ENCODE measurements at places on chromosomes 2 and 18.

- no peak for DNase-seq
Measured at GRCh38 chr2:88018909-88019308, 2.6 kb upstream of the RNU2-63P start.

DNA sequence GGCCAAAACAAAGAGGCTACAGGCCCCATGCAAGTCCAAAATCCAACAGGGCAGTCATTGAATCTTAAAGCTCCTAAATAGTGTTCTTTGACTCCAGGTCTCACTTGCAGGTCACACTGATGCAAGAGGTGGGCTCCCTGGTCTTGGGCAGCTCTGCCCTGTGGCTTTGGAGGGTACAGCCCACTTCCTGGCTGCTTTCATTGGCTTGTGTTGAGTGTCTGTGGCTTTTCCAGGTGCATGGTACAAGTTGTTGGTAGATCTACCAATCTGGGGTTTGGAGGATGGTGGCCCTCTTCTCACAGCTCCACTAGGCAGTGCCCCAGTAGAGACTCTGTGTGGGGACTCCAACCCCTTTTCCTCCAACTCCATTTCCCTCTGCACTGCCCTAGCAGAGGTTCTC, 115.8 kb upstream of the ALKAL2 start:
- DNase-seq: no peak

GRCh38 chr18:23227726-23228070, 92.4 kb downstream of the CABLES1 start:
- DNase-seq: no peak

DNA sequence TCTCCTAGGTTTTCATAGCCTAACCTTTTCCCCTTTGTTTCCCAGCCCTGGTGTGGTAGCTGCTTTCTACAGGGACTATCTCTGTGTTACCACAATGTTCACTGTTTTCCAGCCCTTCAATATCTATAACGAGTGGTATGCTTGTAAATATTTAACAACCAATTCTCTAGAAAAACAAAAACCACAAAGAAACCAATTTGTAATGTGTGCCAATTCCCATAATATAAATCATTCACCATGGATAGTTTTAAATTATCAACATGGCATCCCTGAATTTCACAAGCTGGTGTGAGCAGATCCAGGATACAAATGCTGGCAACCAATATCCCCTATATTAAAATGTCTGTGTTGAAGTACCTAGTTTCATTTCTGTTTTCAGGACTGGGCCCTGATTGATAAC, 207.5 kb upstream of the FBXO11 start:
- DNase-seq: no peak

DNA sequence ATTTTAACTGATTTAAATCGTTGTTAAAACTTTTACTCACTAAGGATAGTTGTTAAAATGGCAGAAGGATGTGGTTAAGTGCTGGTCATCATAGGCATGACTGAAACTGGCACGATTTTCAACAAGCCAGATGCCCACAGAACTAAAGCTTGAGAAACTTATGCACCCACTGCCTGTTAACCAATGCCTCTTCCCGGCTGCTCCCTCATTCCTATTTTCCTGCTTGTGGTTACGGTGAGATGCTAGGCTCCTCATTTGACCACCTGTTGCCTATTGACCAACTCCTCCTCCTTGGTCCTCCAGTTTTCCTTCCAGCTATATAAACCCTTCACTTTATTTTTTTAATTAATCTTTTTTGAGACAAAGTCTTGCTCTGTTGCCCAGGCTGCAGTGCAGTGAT, 238.7 kb downstream of the TFCP2L1 start:
- no peak for DNase-seq

DNA sequence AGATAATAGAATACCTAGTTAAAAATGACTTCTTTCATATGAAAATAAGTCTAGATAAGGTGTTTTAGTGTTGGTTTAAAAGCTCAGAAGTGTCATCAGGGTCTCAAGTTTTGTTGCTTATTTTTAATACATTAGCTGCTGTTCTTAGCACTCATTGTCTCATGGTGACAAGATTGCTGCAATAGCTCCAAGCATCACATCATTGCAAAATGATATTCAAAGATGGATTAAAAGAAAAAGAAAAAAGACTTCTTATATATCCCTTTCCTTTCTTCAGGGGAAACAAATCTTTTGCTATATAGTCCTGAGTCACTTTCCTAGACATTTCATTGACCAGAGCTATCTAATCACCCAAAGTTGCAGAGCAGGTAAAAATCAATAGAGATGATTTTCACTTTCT, 386.1 kb downstream of the ARHGAP15 start:
- DNase-seq: no peak

GRCh38 chr2:76270096-76270710, 559.5 kb upstream of the GCFC2 start:
- DNase-seq: no peak

DNA sequence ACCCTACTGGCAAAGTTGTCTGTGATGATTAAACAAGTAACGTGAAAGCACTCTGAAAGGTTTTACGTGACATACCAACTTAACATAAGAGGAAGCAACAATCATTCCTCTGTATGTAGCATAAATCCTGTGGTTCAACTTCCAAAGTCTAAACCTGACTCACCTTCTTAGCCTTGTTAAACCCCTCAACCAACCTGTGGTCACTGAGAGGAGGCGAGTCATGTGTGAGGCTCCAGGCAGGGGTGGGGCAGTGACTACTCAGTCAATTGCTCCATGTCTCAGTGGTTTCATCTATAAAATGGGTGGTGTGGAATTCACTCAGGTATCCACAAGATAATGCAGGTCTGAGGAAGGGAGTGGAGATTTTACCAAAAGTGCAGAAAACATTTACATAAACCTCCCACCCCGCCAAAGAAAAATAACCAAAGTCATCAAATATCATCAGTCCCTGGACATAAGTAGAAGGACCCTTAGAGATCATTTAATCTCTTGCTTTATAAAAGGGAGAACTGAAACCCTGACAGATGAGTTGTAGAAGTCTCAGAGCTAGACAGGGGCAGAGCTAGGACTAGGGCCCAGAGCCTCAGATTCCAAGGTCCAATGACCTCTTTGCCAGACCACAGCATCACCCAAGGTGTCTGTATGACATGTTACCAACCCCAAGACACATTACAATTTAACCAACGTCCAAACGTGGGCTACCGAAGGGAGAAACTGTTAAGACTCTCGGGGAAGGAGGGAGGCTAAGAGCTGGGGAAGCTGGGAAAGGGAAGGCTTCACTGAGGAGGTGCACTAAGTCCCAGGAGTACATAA, 3.7 kb upstream of the PCBP1 start:
- no peak for DNase-seq

- no peak for DNase-seq
Measured at GRCh38 chr18:32208023-32208422, 18.2 kb downstream of the MEP1B start.

GRCh38 chr18:3911413-3911812, 461.4 kb downstream of the TGIF1 start:
- DNase-seq: no peak

- DNase-seq: no peak
Measured at GRCh38 chr2:160353166-160353565, 140.4 kb downstream of the RBMS1 start.

DNA sequence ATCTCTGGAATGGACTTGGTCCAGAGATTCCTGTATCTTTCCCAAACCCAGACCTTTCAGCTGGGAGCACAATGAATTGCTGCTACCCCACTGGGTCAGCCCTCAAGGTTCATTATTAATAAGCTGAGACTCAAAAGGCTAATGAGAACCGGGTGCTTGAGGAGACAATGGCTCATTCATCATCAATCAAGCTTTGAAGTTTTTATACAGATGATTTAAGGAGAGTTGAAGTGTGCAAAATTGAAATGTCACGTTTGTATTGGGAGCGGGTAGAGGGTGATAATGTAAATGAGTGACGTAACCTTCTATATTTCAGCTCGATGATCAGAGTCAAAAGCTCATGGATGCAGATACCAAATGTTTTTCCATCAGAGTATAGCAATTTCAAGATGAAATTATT, 744.9 kb downstream of the ERBB4 start:
- no peak for DNase-seq

- DNase-seq: no peak
Measured at GRCh38 chr18:59768409-59768808, 71.2 kb upstream of the CCBE1 start.

DNA sequence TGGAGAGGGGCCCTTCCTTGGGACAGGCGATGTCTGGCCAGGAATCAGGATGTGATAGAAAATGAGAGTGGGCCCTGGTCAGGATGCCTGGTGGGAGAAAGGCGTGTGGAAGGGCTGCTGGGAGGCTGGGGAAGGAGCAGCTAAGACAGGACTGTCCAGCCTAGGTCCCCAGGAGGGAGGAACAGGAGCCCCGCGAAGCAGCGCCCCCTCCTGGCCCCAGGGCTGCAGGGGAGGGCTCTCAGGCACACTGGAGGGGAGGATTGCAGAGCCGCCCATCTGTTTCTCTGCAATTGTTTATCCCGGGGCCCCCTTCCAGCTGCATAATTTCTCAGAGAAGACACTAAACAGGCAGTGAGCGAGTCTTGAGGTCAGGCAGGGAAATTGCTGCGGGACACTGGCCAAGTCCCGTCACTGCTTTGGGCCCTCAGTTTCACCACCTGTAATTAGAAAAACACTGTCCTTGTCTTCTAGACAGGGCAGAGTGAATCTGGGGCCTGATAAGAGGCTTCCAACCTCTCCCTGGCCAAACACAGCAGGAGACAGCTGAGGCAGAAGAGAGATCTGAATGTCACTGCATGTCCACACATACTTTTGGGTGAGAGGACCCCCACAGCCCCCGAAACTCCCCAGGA, 3.9 kb upstream of the NPPC start:
- no peak for DNase-seq

DNA sequence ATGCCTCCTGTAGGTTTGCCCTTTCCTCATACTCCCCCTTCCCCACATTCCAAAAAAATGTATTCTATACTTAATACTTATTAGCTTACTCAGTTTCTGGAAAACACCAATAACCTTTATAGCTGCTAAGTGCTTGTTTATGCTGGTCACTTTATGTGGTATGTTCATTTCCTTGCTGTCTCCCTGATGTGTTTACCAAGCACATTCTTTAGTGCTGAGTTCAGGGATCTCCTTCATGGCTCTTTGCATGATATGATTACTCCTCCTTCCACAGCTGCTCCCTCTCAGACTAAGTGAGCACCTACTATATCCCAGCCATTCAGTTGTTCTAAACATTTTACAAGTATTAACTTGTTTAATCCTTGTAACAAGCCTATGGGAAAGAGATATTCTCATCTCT, 698.3 kb upstream of the FANCL start:
- DNase-seq: no peak

GRCh38 chr2:180655842-180656454, 324.5 kb upstream of the UBE2E3 start:
- DNase-seq: no peak

DNA sequence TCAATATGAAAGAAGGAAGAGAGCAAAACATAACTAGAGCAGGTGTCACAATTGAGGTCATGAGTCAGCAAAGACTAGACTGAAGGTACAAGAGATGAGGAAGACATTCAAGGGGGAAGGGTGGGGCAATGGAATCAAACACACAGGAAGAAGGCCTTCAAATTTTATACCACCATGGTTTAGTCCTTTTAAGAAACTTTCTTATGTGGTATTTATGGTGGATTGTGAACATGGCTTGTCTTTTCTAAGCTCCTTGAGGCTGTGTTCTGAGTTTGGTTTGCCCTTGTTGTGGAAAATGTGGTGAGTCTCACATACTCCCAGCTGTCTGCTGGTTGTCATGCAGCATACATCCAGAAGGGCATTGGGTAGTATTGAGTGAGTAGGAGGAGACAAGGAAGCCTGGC, 62.1 kb downstream of the NABP1 start:
- no peak for DNase-seq

DNA sequence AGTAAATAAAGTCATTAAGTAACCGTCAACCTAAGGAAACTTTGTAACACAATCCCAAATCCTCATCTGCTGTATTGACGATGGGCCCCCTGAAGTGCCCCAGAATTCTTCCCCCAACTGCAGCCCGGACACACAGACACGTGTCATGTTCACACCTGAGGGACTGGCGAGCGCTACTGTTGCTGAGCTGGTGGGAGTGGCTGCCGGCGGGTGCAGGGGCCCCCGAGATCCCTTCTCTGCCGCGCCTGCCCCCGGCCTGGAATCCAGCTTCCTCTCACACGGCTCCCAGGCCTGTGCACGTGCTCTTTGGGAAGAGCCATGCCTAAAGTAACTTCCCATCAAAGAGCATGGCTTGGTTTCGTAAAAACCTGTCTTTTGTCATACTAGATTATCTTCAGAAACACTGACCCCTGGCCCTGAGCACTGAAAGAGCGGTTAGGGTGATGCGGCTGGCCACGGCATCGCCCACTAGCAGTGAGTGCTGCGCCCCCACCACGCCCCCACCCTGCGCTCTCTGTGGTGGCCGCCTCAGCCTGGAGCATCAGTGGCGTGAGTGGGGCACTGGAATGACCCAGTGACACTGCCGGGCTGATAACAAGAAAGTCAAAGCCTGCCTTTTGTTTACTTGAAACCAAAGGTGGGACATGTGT, 56.0 kb downstream of the ADI1 start:
- DNase-seq: no peak

DNA sequence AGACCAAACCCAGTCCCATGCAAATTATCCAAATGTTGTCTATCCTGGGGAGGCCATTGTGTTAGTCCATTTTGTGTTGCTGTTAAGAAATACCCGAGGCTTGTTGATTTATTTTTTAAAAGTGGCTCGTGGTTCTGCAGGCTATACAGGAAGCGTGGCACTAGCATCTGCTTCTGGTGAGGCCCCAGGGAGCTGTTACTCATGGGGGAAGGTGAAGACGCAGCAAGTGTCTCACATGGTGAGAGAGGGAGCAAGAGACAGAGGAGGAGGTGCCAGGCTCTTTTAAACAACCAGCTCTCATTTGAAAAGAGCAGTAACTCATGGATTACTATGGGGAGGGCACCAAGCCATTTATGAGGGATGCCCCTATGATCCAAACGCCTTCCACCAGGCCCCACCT, 80.3 kb upstream of the ARL4C start:
- DNase-seq: no peak

GRCh38 chr2:142874293-142874814, 3.1 kb upstream of the KYNU start:
- peak; percentile 22 for DNase-seq

- no peak for DNase-seq
Measured at GRCh38 chr2:205780645-205781044, 98.3 kb downstream of the NRP2 start.

Data from left cardiac atrium (tissue), 4 donors.